ENCODE measurements at places on chromosomes 2 and 18. TPM values are rescaled to one million over a fixed set of nuclear protein-coding genes. Genes with fewer than 3 reads are reported as not detected.

The RUFY4 gene
- not detected for total RNA-seq

The ALK gene
- total RNA-seq: 0.16 TPM

The KCNS3 gene
- under 0.01 TPM for total RNA-seq

The TM4SF20 gene
- total RNA-seq: not detected
